ENCODE measurements at places on chromosomes 1 and 21. TPM values are rescaled to one million over a fixed set of nuclear protein-coding genes. Genes with fewer than 3 reads are reported as not detected.
A peak's percentile ranks its signal among the peaks of the same experiment; 100 is the strongest.

DNA sequence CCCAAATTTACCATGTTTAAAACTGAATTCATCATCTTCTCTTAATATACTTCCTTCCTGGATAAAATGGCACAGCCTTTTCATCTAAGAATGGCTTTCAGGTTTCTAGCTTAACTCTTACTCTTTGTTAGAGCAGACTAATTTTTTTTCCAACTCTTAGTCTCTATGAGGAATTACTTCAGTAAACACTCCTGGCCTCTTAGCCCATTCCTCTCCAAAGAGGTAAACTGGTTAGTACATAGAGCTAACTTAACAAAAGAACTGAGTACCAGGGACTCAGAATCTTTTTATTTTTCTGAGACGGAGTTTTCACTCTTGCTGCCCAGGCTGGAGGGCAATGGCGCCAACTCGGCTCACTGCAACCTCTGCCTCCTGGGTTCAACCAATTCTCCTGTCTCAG is 21.1 kb downstream of the FOXJ3 start:
- no peak for DNase-seq

DNA sequence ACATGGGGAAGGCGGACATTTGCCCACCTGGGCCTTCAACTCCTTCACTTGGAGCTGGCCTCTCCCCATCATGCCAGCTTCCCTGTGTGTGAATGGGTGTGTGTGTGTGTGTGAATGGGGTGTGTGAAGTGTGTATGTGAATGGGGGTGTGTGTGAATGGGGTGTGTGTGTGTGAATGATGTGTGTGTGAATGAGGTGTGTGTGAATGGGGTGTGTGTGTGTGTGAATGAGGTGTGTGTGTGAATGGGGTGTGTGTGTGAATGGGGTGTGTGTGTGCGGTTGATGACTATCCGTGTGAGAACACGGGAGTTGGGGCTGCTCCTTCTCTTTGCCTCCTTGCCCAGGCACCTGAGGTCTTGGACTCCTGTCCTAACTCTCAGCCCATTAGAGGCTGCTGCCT is 9.6 kb downstream of the MFSD2A start:
- no peak for DNase-seq

GRCh38 chr1:185458670-185459069 is 141.6 kb upstream of the IVNS1ABP start:
- DNase-seq: no peak

NR1I3 gene
- total RNA-seq: not detected

SHISA4 gene
- total RNA-seq: 10.8 TPM

DNA sequence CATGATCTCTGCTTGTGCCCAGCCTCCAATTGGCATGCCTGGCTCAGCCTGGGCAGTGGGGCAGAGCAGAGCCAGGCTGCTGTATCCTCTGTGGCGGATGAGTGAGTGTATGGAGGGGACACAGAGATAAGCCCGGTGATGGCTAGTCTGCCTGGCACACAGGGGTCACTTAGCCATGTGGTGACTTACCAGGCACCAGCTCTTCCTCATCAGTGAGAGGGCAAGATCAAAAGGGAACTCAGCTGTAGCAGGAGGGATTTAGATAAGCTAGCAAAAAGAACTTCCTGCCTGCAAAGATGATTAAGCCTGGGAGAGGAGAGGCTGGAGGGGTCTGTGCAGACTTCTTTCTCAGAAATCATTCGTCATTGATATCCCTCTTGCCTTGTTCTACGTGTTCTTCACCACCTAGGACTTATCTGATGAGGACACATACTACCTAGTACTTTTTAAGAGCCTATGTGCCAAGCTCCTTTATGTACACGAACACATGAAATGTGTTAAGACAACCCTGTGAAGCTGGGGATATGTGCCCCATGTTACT is 7.9 kb downstream of the KIF21B start:
- DNase-seq: no peak

DNA sequence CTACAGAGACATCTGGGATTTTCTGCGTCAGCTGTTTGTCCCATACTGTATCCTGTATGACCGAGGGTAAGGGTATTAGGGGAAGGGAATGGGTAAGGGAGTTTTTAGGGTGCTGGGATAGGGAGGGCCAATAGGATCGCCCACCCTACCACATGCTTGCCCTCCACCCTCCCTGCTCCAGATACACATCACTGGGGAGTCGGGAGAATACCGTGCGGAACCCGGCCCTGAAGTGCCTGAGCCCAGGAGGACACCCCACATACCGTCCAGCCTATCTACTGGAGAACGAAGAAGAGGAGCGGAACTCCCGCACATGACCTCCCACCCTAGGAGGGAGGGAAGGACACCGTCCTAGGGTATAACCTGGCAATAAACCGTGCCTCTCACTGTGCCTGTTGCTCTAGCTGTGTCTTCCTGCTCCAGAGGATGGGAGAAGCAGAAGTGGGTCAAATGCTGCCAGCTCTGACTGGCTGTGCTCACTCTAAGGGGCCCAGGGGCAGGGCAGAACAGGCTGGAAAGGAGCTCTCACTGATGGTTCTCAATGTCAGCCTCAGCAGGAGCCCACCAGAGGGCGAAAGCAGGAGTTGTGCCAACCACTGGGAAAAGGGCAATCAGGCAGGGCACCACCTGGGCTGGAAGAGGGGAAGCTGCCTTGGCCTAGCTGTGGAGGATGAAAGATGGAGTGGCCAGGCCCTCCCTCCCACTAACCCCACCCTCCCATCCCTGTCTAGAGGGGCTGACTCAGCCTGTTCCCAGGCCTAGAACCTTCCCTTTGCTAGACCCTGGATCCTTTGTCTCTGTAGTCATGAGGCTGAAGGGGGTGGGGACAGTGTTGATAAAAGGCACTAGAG is 440 bp upstream of the LENEP start:
- no peak for DNase-seq

- DNase-seq: peak; percentile 84
These were observed 41.0 kb downstream of the MYOM3 start for GRCh38 chr1:24070821-24071393.

DNA sequence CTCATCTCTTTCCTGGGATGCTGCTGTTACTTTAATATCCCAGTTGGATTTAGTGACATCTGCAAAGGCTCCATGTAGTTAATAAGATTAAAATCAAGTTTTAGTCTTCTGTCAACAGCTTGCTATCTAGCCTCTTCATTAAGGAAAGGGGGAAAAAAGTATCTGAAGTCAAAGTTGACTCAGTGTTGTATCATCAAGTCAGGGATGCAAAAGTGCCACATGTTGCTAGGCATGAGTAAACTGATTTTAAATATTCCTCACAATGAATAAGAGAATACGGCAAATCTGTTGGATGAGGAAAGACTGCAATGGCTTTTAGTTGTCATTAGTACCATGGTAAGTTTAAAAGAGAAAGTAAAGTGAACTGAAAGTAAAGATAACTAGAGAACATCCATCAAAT is 383.2 kb upstream of the ZRANB2 start:
- no peak for DNase-seq

- no peak for DNase-seq
These were observed 6.1 kb upstream of the CDC73 start for GRCh38 chr1:193115629-193116227.

DNA sequence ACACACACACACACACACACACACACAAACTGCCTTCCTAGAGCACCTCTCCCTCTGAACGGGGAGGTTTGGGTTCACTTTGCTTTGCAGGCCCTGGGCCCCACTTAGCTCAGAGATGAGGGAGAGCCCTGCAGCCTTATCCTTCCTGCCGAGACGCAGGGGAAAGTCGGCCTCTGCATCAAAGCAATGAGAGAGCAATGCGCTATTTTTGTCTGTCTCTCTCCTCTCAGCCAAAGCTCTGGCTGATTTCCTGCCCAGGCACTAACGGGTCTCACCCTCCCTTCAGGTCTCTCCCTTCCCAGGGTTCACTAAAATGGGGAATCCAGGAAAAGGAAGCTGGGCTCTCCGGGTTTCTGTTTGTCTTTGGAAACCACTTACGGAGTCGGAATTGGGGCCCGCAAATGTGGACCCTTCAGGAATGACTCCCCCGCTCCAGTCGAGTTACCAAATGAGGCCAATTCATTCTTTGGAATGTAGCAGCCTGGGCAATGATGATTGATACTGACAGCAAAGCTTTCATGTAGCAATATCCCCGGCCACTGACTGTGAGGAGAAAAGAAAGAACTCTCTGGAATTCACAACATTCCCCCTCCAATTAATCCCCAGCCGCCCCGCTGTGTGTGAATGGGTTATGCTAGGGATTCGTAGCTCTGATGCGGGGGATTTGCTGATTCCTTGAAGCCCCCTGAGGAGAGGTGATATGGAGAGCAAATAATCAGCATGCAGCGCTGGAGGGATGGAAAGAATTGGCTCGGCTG is 61.5 kb upstream of the WLS start:
- peak; percentile 24 for DNase-seq

DNA sequence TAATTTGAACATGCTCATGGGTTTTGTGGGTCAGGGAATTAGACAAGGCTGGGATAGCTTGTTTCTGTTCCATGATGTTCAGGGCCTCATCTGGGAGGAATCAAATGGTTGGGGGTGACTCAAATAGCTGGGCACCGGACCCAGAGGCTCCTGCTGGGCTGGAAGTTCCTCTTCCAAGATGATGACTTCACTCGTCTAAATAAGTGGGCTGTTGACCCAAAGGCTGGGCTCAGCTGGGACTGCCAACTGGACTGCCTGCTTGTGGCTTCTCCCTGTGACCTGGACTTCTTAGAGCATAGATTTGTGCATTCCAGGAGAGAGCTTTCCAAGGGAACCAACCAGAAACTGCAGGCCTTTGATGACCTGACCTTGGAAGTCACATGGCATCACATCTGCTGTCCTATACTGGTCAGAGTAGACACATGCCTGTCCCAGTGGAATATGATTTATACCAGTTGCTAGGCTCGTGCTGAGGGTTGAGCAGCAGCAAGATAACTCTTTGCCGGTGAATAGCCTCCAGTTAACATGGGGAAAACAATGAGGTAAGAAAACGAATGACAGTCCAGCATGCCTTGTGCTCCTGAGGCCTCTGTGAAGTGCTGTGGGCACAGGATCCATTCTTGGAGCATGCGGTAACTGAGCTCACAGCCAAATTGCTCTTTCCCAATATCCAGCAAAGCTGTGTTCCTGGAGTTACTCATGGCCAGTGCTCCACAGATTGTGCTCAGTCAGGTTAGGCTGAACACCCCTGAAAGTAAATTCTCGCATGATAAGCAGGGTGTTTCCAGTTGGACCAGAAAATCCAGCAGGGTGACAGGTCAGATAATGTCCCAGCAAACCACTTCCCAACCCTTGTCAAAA is 272.9 kb upstream of the TMEM51 start:
- no peak for DNase-seq

DNA sequence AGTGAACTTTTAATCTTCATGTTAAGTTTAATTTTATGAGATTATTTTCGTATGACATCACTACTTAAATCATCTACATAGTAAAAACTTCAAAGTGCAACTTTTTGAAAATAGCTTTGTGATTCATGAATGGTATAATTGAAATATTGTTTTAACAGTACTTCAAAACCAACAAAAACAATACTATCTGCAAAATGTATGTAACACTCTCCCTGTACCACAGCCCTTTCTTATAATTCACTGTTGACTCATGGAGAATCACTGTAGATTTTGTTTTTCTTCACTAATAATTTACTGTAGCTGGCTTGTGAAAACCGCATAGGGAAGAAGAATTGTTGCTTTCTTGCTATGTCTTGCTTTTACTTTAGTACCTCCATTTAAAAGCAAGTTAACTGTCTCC is 301.4 kb upstream of the ADAMTS5 start:
- DNase-seq: no peak

Data from neural crest cell (in vitro differentiated cells).